Right kidney (tissue), 9 donors: ENCODE measurements at places on chromosomes 2 and 18.

- no peak for DNase-seq
These were observed 4.5 kb upstream of the TMSB10 start for GRCh38 chr2:84900971-84901370.

DNA sequence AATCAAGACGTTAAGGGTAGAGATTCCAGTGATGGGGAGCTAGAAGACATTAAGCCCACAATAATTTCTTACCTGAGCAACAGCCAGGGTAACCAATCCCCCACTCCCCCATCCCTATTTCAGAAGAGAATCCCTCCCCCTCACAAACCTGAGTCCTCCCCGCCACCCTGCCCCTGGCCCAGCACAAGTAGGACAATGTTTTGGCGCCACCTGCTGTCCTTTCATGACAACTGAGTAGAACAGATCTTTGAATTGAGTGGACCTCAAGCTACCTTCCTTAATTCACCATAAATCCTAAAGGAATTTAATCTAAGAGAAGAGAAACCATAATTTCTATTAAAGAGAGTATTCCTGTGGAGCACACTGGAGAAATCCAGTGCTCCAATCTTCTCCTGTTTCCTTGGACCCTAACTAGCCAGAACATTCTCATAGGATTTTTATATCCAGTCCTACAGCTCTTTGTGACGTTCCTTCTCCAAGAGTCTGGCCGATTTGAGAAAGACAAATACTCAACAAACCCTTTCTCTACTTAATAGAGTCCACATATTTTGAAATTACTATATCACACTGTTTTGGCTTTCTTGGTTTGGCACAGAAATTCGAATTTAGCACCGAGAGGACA is 41.1 kb downstream of the NHEJ1 start:
- DNase-seq, result no peak

GRCh38 chr2:73611193-73611592 is 31.0 kb downstream of the NAT8 start:
- no peak for DNase-seq

GRCh38 chr2:125839945-125840344 is 816.0 kb upstream of the GYPC start:
- DNase-seq, result no peak

DNA sequence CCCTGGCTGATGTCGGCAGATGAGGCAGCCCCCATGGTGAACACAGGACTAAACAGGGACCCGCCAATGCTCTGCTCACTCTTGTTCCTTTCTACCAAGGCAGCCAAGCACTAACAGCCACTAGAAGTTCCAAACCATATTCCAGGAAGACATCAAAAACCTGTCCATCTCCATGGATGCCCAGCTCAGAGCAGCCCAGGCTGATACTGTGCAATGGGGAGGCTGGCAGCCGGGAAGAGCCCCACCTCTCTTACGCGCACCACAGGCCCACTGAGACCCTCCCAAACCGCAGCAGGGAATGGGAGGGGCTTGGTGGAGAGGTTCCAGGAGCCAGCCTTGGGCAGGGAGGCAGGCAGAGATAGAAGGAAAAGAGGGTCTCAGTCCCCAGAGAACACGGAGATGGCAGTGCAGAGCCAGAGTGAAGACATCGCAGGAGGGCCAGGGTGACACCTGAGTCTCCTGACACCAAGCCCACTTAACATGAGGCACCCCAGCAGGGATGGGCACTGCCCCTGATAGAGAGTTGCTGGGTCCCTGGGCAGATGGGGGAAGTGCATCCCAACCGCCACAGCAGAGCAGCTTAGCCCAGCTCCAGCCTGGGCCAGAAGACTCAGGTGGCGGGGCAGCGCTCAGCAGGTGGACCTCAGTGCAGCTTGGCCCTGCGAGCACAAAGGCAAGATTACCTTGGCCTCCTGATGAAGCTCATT is 3.4 kb downstream of the HS6ST1 start:
- DNase-seq, result no peak

GRCh38 chr2:79368116-79368630 is 144.7 kb upstream of the CTNNA2 start:
- no peak for DNase-seq

DNA sequence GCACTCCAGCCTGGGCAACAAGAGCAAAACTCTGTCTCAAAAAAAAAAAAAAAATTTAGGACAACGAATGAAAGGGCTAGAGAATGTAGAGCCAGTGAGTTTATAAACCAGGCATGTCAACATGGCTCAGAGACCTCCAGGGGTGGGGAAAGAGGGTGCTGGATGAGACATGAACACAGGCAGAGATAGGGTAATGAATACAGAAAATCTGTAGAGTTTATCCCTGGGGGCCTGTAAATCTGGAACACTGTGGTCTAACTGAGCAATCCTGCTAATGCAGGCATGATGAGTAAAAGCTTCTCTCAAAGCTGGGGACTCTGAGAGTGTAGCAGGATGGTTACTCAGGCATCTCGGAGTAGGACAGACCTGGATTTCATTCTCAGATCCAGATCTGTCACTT is 59.2 kb upstream of the IGFBP2 start:
- no peak for DNase-seq

DNA sequence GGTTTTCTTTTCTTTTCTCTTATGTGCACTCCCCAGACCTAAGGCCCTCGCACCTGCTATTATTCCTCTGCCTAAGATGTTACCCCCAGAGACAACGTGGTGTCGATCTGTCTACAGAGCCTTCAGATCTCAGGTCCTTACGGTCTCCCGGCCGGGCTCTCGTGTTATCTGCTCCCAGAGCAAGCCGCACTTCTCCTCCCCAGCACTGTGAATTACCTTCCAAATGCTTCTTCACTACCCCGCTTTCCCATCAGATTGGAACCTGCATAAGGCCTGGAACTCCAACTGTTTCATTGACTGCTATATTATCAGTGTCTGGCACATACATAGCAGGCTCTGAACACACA is 71.2 kb upstream of the ODC1 start:
- no peak for DNase-seq

DNA sequence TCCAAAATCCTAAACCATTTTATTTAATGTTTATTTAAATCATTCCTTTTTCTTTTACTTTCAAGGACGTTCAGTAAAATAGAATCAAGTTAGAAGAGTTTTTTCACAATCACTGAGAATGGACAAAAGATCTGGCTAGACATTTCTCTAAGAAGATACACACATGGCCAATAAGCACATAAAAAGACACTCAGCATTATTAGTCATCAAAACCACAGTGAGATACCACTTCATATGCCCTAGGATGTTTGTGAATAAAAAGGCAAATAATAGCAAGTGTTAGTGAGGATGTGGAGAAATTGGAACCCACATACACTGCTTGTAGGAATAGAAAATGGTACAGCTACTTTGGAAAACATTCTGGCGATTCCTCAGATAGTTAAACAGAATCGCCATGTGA is 76.1 kb downstream of the RHBDD1 start:
- no peak for DNase-seq

- no peak for DNase-seq
These were observed 43.6 kb downstream of the IL1RL2 start for GRCh38 chr2:102230410-102230909.

DNA sequence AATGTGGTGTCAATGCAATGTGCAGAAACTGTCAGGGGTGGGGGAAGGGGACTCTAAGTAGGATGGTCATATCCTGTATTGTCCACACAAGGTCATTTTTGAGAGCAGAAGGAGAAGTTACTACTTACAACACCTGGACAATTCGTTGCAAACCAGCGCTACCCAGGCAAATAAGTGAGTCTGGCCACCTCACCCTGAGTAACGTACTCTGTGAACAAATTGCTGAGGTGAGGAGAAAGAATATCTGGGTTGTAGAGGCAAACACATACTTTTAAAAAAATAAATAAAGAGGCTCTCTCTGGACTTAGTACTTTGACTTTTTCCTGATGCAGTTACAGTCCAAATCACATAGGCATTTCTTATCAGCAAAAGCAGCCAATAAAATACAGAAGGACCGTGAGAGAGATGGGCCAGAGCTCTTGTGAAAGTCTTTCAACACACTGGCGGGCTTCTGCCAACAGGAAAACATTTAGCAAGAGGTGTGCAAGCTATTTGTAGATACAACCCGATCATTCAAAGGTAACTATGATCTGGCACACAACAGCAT is 268.2 kb upstream of the ID2 start:
- no peak for DNase-seq

GRCh38 chr2:195488567-195488966 is 168.5 kb upstream of the SLC39A10 start:
- DNase-seq, result no peak

DNA sequence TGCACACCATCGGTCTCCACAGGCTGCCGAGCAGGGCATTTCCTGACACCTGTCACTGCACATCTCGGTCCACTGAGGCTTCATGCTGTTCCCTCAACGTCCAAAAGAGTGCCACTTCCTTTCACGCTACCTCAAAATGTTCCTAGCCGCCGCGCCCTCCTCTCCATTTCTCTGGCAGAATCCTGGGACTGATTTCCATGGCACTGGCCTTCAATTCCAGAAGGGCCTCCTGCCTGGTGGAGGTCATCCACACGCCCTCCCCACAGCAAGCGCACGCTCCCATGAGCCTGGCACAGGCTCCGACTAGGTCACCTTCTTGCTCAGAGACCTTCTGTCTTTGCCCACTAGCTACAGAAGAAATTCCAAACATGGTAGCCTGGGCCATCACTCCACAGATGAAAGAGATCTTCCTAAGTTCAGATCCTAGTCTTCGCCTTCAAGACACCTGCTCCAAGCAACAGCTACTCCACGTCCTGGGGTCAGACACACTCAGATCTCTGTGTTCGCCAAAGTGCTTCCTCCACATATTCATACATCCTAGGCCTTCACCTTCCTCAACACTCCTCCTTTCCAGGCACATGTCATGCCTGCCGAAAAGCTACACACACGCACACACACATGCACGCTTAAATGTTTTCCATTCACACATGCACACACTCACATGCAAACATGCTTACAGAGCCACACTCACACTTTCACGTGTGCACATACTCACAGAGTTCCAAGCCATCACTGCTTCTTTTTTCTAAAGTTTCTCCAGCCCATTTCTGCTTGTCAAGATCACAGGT is 94.0 kb downstream of the PXDN start:
- DNase-seq, result no peak

DNA sequence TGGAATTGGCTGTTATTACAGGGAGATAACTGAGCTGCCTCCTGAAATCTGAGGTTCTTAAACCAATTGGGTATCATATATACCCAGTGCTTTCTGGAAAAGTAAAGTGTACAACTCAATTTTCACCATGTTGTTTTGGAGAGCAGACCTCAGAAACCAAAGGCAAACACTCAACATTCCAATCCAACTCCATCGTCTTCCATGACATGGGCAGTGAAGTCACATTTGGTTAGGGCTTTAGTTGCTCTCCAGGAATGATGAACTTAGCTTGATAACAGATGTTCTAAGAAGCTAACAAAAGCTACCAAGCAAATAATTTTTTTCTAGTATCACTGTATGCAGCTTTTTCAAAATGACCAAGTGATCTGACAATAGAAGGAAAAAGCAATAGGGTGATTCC is 107.0 kb upstream of the SLC35G4 start:
- DNase-seq, result no peak

- DNase-seq, result no peak
These were observed 72.8 kb upstream of the ODC1 start for GRCh38 chr2:10520926-10521325.
